Activated T-cell treated with anti-CD3 and anti-CD28 coated beads, Interleukin-2, amount 50 U/mL, for 4 hours (primary cell): ENCODE measurements at places on chromosomes 2 and 18. TPM values are rescaled to one million over a fixed set of nuclear protein-coding genes. Genes with fewer than 3 reads are reported as not detected.

LCT gene
- 0.21 TPM for total RNA-seq

DIPK1C gene
- not detected for total RNA-seq

CKAP2L gene
- 3.2 TPM for total RNA-seq

MTA3 gene
- total RNA-seq = 13.5 TPM

RAD51AP2 gene
- not detected for total RNA-seq

TLX2 gene
- not detected for total RNA-seq

KHK gene
- total RNA-seq = 5.5 TPM

ELOA2 gene
- total RNA-seq = not detected

LTBP1 gene
- total RNA-seq = 0.21 TPM

RNF152 gene
- 0.43 TPM for total RNA-seq

CDKL4 gene
- total RNA-seq = not detected

ANO7 gene
- total RNA-seq = 0.63 TPM

CHST9 gene
- total RNA-seq = not detected

AMER3 gene
- not detected for total RNA-seq

PLCD4 gene
- 0.40 TPM for total RNA-seq

SLC8A1 gene
- total RNA-seq = 0.08 TPM
